ENCODE measurements at places on chromosomes 1 and 21.

GRCh38 chr1:48285525-48285924, 63.0 kb downstream of the SLC5A9 start:
- DNase-seq: no peak

DNA sequence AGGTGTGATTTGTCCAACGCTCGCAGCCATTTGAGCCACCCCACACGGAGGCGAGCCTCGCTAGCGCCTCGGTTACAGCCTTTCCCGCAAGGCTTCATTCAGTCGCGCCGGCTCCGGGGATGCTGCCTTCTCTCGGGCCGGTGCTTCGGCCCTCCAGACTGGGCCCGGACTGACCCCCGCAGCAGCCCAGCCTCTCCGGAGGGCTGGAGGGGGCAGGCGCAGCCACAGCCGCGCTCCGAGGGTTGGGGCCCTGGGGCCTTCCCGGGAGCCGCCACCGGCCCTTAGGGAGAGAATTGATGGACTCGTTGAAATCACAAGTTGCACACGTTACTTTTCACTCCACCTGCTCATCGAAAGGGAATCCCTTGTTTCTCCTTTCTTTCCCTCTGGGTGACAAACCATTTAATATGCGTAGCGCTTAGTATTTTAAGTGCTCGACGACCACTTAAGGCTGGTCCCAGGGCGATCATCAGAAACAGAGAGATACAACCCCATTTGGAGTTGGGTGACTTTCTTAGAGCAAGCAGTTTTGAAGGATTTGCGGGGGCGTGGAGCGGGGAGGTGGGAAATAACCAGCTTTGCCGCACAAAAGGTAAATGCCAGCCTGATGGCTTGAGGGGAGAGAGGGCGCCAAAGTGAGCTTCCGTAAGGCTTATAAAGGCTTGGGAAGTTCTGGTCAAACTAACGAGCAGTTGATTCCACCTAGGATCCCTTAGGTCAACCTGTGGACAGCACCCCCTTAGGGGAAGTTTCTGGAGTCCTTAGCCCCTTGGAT, 24.6 kb upstream of the ENAH start:
- DNase-seq: no peak

- no peak for DNase-seq
Measured at GRCh38 chr1:223731133-223731770, 18.9 kb downstream of the CAPN2 start.

- no peak for DNase-seq
Measured at GRCh38 chr1:53573931-53574330, 114.7 kb downstream of the DMRTB1 start.

DNA sequence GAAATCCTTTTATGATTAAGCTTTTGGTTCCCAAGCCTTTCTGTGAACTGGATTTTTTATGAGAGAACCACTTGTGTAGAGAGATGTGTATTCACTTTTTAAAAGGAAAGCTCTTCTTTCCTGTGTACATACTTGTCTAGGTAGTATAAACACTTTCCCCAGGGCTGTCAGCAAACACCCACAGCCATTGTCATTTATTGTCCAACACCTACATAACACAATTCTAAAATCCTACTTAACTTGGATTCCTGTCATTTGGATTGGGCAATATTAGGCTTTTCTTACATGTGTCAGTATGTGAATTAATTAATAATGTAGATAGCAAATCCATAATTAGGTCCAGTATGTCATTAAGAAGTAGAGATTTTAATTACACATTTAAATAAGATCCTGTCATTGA, 12.3 kb downstream of the DDX20 start:
- no peak for DNase-seq

DNA sequence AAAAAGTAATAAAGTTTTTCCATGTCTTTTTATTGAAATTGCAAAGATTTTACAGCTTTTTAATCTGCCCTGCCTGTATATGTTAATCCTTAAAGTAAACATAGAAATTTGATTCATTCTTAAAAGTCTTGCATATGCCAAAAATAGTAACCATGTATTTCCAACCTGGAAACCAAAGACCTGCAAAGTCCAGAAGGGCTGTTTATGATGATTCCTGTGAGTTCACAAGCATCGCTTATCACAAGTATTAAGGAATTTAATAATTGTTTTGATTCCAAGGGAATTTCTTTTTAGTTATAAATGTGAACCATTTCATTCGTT, 199.1 kb downstream of the PTPRC start:
- no peak for DNase-seq

DNA sequence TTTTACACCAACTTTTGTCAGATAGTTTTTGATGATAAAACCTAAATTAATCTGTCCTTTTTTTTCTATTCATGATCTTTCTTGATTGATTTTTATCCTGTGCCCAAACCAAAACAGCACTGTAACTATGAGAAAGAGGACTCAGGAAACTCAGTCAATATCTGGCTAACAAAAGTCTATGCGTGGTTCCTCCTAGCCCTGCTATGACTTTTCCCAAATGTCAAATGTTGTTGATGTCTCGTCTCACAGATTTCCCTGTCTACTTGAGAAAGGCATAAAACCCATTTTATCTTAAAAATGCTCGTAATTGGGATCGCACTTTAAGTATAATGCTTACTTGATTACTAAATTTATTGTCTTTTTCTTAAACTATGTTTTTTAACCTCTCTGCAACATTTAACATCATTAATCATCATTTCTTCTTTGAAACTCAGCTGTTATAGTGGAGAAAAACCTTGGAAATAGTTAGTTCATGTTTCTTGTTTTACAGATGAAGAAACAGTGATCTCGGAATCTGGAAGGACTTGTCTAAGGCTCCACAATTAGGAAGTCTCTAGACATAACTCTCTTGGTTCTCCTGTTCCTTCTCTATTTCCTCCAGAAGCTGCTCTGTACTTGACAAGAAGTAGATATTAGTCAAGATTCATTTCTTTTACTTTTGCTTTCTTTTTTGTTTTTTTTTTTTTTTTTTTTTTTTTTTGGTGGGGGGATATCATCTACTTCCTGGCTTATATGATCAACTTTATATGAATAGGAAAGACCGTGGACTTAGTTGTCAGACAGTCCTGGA, 26.2 kb upstream of the PTPRC start:
- no peak for DNase-seq

- no peak for DNase-seq
Measured at GRCh38 chr21:44304877-44305293, 5.0 kb downstream of the PFKL start.

- no peak for DNase-seq
Measured at GRCh38 chr1:109516872-109517271, 7.3 kb upstream of the AMIGO1 start.

- no peak for DNase-seq
Measured at GRCh38 chr1:244454412-244454811, 2.7 kb upstream of the ADSS2 start.
